ENCODE measurements at places on chromosomes 7 and 10.

- DNase-seq, result no peak
These were observed 7.8 kb downstream of the COX19 start for GRCh38 chr7:967361-968082.

- DNase-seq, result no peak
These were observed 153.4 kb upstream of the NPY start for GRCh38 chr7:24130631-24131030.

DNA sequence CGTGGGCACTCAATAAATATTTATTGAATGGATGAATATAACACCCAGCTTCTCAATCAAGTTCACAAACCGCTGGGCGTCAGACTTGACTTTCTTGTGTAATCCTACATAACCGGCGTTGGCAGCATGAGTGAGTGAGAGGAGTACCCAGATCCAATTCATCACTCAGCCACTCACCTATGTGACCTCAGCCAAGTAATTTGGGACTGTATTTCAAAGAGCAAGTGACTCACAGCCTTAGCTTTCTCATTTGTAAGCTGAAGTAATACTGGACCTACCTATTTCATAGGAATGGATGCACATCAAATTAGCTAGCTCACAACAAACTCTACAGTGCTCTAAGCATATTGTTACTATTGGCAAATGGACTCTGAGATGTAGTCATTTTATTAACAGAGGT, 53.8 kb upstream of the FAM204A start:
- no peak for DNase-seq

DNA sequence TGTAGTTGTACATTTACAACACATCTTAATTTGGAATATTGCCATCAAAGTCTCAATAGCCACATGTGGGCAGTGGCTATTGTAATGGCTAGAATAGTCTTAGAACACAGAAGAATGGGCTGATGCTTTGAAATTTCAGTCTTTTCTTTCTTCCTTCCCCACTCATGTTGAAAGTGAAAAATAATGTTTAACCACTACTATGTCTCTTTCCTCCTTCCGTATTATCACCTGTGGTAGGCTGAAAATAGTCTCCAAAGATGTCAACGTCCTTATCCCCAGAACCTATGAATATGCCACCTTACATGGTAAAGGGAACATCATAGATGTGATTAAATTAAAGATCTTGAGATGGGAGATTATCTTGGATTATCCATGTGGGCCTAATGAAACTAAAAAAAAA, 154.0 kb downstream of the SUGCT start:
- DNase-seq, result no peak

DNA sequence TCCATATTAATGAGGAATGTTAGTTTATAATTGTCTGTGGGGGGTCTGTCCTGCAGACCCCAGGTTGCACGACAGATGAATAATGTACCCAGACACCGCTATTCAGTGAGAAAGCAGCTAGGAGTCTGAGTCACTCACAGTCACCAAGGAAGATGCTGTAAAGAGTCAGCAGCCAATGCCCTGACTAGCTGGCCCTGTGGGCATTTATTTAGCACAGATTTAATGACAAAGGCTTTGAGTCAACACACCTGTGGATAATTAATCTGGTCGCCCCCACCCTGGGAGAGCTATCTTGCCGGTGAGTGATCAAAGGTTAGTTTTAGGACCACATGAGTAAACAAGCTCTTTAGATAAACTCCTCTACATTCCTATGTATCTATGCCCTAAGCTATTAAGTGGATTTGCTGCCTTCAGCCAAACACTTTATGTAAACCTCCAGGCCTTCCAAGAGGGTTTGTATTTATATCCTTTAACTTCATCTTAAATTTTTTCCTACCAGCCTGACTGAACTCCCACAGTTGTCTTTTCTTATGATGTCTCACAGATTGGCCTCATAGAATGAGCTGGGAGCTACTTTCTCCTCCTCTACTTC, 180.0 kb upstream of the ADCY1 start:
- DNase-seq, result no peak

- DNase-seq, result no peak
These were observed 190.6 kb upstream of the CCDC6 start for GRCh38 chr10:60096761-60097513.

DNA sequence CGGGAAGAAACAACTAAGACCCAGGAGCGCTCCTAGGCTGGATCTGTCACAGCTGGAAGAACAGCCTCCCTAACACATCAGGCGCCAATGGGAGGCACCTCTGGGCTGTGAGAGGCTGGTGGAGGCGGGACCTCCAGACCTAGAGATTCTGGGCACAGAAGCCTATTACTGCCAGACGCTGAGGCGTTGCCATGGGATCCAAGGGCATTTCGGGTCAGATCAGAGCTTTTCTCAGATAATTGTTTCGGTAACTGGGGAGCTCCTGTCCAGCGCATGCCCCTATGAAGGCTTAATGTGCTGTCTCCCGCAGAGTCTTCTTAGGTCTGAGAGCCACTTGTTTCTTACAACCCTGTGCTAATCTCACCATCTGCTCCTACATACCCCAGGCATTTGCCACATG, 339.2 kb downstream of the ZNF716 start:
- no peak for DNase-seq

DNA sequence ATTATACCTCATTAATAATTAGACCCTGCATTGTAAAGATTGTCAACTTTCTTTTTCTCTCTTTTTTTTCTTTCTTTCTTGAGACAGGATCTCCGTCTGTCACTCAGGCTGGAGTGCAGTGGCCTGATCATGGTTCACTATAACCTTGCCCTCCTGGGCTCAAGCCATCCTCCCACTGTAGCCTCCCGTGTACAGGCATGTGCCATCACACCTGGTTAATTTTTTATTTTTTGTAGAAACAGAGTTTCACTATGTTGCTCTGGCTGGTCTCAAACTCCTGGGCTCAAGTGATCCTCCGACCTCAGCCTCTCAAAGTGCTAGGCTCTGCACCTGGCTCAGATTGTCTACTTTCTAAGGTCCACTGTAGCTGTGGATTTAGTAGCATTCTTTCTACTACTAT, 50.7 kb downstream of the MDFIC start:
- no peak for DNase-seq

All from T-helper 17 cell (primary cell).